ENCODE measurements at places on chromosomes 5 and 9.

DNA sequence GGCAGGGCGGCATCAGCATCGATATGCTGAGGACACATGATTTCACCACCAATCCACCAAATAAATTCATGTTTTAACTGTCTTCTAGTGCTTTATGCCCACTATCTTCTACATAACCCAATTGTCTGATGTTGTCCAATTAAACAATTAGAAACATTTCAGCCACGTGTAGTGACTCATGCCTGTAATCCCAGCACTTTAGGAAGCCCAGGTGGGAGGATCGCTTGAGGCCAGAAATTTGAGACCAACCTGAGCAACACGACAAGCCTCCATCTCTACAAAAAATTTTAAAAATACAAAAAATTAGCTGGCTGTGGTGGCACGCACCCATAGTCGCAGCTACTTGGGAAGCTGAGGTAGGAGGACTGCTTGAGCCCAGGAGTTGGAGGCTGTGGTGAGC lies 128.1 kb downstream of the MYO10 start:
- DNase-seq = no peak

- DNase-seq = no peak
Observed at GRCh38 chr9:1386420-1386819, 336.3 kb downstream of the DMRT2 start.

- no peak for DNase-seq
Observed at GRCh38 chr5:123014689-123015088, 21.8 kb downstream of the PPIC start.

GRCh38 chr5:77168879-77169244 lies 41.6 kb upstream of the PDE8B start:
- DNase-seq = no peak
